Stimulated activated naive CD8-positive, alpha-beta T cell treated with anti-CD3 and anti-CD28 coated beads, Interleukin-15, Interleukin-2, amounts not matched to agents 100 U/mL and 50 U/mL, for 24 hours (primary cell): ENCODE measurements at places on chromosomes 2 and 18.
A peak's percentile ranks its signal among the peaks of the same experiment; 100 is the strongest.

DNA sequence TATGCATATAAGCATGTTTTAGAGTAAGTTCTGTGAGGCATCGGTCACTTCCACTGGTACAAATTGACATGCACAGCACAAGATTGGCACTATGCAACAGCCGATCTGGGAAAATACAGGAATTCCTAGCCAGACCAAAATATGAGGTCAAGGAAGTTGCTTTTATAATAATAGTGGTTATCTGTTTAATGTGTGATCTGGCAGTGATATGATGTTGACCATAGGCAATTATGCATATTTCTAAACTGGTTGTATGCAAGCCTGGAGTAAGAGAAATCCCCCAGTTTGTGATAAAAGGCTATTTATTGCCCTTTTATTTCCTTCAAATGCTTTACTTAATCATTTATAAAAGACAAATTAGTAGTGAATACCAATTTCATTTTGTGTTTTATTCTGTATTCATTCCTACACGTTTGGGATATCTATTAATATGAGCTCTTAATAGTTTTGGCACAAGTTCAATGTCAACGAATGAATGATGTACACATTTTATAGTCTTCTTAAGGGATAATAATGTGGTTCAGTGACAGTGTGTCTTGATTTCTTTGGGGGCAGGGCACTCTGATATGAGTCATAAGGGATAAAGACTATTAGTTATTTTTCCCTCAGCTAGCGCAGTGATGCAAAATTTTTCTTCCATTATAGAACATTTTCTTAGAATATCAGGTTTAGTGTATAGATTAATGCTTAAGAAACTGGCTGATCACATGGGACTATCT is 34.7 kb upstream of the ZEB2 start:
- no peak for DNase-seq

DNA sequence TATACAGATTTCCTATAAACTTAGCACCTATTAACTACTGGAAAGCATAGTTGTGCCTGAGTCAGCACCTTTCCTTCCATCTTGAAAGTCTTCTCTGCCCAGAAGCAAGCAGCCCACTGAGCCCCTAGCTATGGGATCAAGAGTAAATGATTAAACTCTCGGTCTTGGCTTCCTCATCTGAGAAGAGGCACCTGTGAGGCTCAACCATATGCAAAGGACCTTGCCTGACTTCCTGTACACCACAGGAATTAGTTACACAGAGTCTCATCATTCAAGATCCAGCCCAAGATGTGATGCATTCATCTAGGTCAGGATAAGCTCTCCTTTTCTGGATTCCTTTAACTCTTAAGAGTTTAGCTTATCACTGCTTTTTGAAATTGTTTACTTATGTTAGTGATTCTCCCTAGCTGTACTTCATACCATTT is 96.0 kb downstream of the CDH2 start:
- no peak for DNase-seq

- no peak for DNase-seq
These were observed 12.3 kb downstream of the CALCRL start for GRCh38 chr2:187435756-187436155.

DNA sequence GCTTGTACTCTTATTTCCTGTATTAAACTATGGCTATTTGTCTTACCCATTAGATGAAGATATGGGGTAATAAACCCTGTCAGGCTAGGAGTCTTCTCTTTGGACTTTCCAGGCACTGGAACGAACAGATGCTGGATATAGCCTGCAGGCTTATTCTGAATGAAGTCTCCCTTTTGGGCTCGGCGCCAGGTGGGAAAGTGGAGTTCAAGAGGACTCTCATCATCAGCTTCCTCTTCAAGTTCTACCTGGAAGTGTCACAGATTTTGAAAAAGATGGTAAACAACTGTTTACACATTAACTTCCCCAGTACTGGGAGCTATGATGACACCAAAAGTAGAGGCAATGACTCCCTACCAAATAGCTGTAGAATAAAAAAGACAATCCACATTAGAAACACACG is 27.9 kb downstream of the AOX1 start:
- no peak for DNase-seq

- peak; percentile 17 for DNase-seq
These were observed at the start of gene SGPP2 for GRCh38 chr2:222424276-222424728. TSS of gene SGPP2 (plus strand) at chr2:222424543. CDS start at chr2:222424603, 60 bp downstream.

DNA sequence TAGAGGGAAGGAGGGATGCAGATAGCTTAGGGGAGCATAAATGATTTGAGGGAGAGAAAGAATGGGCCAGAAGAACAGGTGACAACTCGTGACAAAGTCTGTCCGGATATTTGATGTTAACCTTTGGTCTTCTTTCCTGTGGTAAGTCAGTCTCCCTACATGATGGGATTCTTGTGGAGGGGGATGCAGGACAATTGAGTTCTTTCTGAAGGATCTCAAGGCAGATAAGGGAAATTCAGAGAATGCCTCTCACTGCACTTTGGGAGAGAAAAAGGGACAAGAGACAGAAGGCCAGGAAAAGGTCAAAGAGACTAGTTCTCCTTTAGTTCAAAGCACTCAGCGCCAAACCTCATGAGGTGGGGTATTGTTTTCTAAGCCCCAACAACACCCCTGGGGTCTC is 34.2 kb downstream of the FBXO36 start:
- DNase-seq: no peak

DNA sequence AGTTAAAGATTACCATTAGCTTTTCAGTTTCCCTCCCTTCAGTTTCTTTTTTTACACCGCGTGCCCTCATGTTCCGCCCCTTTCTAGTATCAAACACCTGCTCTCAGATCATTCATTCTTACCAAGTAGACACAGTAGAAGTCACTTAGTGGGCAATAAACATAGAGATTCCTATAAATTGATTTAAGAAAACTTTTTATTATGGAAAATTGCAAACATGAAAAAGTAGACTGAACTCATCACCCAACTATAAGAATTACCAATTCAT is 21.2 kb upstream of the CNRIP1 start:
- no peak for DNase-seq

DNA sequence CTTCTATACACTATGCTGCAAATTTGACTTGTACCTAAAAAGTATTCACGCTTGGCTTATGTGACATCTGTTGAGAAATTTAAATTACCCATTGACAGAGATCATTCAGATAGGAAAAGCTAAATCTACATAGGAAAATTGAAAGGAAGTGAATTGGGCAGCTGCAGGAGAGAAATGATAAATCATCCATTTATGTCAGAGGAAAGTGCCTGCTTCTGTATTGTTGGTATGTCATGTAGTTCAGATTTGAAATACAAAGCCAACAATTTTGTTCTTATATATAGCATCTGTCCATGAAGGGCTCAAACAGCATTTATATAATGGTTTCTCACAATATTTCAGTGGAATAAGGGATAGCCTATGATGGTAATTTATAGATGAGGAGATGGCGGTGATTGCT is 17.6 kb downstream of the LINC00305 start:
- DNase-seq: no peak

DNA sequence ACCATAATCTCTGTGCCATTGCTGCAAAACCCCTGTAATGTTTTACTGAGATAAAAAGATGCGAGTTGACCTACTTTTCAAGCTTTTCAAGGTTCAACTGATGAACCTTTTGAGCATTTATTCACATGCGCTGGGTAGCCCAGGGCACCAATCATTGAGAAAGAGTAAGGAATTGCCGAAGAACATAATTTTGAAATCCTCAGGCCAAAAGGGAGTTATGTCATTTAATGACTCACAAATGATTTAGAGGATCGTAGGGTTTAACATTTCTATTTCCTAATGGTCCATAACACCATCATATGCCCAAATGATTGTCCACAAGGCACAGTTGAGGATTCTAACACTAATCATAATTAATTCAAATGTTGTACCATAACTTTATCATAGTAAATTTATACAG is 20.2 kb upstream of the DLX1 start:
- DNase-seq: no peak

DNA sequence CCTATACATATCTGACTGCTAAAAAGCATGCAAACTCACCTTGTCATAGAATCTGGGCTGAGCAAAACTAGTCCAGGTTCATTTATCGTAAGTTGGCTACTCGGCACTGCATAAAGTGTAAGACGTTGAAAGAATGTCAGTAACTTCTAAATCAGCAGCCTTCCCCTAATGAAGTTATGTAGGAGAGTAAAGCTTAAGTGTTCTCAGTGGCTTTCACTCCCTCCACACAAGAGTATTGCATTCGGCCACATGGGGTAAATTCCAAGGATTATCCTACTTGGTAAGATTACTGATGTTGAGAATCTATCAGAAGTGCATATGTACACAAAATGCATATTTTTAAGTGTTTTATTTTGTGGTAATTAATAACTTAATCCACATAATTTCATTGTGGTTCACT is 130.1 kb downstream of the LCLAT1 start:
- DNase-seq: no peak

DNA sequence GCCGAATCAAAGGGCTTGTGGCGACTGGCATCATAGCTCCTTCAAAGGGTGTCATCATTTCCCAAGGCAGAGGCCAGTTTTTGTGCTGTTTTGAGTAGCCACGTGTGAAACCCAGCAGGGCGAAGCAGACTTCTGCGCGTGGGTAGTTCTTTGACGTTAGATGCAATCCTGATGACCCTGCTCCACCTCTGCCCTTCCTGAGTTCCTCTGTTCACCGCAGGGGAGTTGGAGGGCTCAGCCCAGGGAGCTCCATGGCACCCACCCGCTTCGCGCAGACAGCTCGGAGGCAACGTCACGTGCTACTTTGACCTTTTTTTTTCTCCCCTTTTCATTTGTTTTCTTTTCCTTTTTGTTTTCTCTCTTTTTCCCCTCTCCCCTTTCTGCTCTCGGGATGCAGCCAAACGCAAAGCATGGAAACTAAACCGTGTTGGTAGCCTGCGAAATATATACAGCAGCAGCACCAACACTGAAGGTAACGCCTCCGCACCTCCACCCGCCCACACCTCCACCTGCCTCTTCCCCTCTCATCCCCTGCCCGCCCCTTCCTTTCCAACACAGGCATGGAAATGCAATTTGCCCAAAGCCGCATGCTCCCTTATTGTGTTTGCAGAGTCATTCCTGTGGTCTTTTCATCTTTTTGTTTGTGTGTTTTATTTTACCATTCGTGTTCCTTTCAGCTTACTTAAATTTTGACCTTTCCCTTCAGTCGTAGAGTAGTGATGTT is 153.6 kb downstream of the GBX2 start:
- no peak for DNase-seq

- DNase-seq: no peak
These were observed 202.1 kb upstream of the REV1 start for GRCh38 chr2:99691926-99692325.

- DNase-seq: no peak
These were observed 275.7 kb upstream of the ZNF804A start for GRCh38 chr2:184322615-184323014.

DNA sequence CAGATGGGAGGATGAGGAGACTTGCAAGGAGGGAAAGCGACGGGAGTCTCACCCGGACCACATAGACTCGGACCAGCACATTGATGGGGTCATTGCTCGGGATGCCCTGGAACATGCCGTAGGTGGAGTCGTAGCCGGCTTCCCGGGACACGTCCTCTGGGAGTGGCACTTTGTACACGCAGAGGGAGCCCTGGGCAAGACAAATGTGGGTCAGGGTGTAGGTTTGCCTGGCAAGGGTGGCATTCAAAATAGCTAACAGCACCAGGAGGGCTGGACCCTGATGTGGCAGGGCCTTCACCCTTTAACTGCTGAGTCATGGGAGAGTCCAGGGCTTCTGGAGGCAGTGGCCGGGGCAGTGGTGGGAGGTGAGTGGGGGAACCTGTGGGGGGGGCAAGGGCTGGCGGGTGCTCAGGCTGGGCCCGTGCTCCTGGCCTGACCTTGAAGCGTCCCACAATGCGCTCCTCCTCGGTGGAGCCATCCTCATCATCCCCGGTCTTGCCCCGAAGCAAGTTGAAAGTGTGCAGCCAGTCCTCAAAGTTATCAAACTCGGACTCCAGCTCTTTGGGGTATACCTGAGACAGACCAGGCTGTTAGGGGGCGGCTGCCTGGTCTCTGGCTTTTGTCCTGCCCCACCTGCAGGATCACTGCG is 11.1 kb downstream of the OTOF start:
- no peak for DNase-seq

DNA sequence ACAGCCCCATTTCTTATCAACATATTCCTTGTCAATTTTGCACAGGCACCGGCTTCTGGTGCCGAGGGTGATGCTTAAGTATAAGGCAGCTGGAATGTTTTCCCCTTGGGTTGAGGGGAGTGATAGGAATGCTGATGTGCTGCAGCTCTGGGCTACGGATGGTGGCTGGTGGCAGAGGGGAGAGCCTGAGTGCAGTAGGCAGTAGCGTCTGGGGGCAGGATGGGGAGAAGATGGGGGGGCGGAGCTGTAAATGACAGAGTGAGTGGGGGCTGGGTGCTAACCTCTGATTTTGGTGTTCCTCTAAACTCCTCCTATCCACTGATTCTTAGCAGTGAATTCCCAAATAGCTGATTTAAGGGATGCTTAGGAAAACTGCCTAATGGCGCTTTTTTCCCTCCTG is 20.7 kb downstream of the TMEM178A start:
- DNase-seq: no peak

DNA sequence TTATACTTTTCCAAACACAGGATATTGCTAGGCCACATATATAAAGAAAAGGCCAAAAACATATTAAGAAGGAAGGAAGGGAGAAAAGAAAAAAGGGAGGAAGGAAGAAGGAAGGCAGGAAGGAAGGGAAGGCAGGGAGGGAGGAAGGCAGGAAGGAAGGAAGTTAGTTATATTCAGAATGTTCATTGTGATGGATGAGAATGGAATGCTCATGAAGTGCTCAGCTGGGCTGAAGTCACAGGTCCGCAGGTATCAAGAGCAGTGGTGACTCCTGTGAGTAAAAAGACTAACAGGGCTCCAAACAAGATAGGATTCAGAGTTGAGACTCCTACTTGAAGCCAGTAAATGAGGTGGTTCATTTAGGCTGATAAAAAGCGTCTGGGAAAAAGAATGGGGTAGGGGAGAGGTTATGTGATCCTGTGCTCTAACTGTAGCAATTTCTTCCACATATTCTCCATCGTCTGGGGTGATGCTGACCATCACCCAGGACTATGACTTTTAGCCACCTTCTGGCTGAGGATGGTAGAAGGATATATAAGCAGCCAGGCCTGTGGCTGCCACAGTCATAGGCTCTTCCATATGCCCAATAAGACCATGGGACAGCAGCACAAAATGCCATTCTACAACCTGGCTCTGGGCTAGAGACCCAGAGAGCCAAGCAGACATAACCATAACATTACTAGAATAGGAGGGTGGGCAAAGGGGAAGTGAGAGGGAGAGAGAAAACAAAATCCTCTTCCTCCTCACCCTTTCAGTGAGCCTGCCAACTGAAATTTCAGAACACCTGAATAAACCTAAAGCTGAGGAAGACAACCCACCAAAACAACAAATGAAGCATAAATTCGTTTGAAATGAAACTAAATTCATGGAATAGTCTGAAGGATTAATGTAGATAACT is 173.2 kb downstream of the MYO3B start:
- no peak for DNase-seq
